ENCODE measurements at places on chromosomes 6 and 20. TPM values are rescaled to one million over a fixed set of nuclear protein-coding genes. Genes with fewer than 3 reads are reported as not detected.

The XKR7 gene
- total RNA-seq = not detected

- no peak for DNase-seq
Measured at GRCh38 chr6:106431972-106432371, 71.5 kb downstream of the CRYBG1 start.

DNA sequence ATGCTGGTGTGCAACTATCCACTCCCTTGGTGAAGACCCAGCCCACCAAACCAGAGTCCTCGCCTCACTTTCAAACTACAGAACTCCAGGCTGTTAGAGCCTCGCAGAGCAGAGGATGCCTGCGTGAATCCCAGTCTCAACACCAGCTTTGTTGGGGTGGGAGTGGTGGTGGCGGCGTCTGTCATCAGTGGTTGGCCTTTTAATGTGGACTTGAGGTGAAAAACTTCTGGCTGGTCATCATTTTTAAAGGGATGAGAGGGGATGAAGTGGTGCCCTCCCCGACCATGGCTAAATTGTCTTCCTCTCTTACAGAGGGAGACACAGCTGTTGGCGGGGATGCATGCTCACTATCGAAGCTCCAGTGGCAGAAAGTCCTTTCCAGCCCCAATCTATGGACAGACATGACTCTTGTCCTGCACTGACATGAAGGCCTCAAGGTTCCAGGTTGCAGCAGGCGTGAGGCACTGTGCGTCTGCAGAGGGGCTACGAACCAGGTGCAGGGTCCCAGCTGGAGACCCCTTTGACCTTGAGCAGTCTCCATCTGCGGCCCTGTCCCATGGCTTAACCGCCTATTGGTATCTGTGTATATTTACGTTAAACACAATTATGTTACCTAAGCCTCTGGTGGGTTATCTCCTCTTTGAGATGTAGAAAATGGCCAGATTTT lies 54.9 kb downstream of the EZR start:
- no peak for DNase-seq

- no peak for DNase-seq
Measured at GRCh38 chr6:167350275-167350696, 25.4 kb downstream of the TTLL2 start.

DNA sequence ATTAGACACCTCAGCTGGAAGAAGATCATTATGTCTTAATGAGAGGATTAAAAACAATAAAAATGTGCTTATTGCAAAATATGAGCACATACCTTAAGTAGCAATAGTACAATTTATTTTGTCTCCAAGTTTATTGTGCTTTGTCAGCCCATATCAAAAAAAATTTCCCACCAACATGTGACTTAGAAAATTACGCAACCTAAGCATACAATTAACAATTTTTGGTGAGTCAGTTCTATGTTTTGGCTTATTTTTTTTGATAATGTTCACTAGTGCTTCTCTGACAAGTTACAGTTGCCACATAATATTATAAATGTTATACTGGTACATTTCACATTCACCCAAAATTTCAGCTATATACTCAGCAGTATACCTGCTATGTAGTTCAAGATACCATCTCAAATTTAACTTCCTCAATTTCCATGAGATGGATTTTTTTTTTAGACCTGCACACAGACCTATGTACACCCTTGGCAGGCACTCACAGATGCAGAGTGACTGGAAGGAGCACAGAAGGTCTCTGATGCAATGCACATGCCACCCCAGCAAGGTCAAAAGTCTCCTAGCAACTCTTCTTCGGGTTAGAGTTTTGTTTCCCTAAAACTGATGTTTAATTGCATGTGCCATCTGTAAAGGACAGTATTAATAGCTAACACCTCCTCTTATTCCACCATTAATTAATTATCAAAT lies 112.4 kb downstream of the PRKN start:
- no peak for DNase-seq

GRCh38 chr6:134373282-134373922 lies 55.5 kb upstream of the SGK1 start:
- no peak for DNase-seq
